Cerebellum (tissue), 4 donors: ENCODE measurements at places on chromosomes 3 and 15. TPM values are rescaled to one million over a fixed set of nuclear protein-coding genes. Genes with fewer than 3 reads are reported as not detected.

MAGI1 gene
- 103 TPM for total RNA-seq

TPRG1 gene
- 3.4 TPM for total RNA-seq

GOLGA6D gene
- total RNA-seq = not detected

SH3GL3 gene
- total RNA-seq = 23.7 TPM

TRH gene
- 16.4 TPM for total RNA-seq

MUC20 gene
- total RNA-seq = 4.3 TPM

ACTC1 gene
- total RNA-seq = 4.7 TPM

FILIP1L gene
- 5.3 TPM for total RNA-seq

CCR8 gene
- not detected for total RNA-seq

ZNF620 gene
- 12.5 TPM for total RNA-seq

HACD2 gene
- 35.4 TPM for total RNA-seq

ATP13A5 gene
- 0.27 TPM for total RNA-seq

GOLGA8O gene
- total RNA-seq = not detected

ZNF860 gene
- 1.8 TPM for total RNA-seq

ADAMTS7 gene
- 25.9 TPM for total RNA-seq

TF gene
- 10.2 TPM for total RNA-seq

GABRB3 gene
- 73.9 TPM for total RNA-seq

ITGB5 gene
- total RNA-seq = 17.1 TPM

LRRC2 gene
- total RNA-seq = 0.64 TPM

DNAJC13 gene
- total RNA-seq = 78.2 TPM

CCDC13 gene
- 1.4 TPM for total RNA-seq

ZIC4 gene
- 122 TPM for total RNA-seq

BCL2A1 gene
- total RNA-seq = 0.82 TPM

LINGO1 gene
- 30.1 TPM for total RNA-seq

DAPK2 gene
- 2.9 TPM for total RNA-seq
